NCI-H1436 treated with DMSO at 0.1 percent for 48 hours (cell line): ENCODE measurements at places on chromosomes 3 and 15.

- no peak for DNase-seq
Observed at GRCh38 chr3:37586280-37586679, 275.4 kb upstream of the CTDSPL start.

- no peak for DNase-seq
Observed at GRCh38 chr15:56806148-56806536, 72.8 kb upstream of the ZNF280D start.

- DNase-seq, result no peak
Observed at GRCh38 chr15:88725305-88726210, 77.7 kb upstream of the ACAN start.

DNA sequence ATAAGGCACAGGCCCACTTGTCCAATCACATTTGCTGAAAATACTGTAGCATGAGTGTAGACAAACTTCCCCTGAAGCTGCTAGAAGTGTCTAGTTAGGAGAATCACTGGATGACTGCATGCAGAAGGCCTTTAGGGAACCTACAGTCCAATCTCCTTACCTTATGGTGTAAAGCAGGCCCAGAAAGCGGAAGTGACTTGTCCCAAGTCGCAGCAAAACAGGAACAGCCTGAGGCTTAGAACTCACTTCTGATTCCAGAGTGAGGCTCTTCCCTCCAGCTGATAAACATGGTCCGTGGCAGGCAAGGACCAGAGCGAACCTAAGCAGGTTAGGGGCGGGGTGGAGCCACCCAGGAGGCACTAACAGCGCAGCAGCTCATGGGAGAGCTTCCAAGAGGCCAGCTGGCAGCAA is 2.5 kb downstream of the GRAMD2A start:
- no peak for DNase-seq

- DNase-seq, result no peak
Observed at GRCh38 chr3:123609063-123609462, 24.2 kb upstream of the HACD2 start.

DNA sequence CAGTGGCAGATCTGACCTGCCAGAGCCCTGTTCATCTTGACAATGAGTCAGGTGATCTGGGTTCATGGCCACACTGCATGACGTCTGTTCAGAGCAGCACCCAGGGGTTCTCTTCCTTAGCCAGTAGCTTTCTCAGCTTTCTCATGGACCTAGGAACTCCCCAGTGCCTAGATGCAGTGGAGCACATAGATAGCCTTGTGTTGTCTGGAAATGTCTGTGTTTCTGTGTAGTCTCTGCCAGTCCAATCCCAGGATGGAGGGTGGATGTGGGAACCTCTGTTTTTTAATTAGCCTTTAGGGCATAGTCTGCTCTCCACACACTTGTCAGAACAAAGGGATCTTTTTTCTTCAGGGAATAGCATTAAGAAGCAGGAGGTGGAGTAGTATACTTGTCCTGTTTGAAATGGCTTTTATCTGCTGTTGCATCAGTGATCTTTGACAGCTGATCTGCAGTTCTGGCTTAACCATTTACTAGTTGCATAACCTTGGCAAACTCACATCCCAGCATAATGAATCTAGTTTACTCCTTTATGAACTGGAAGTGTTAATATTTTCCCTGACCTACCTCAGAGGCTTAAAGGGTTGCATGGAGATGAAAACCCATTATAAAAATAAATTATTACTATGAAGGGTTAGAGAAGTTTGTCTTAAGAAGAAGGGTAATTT is 16.1 kb upstream of the CACNA1D start:
- DNase-seq, result no peak

GRCh38 chr3:147688868-147689267 is 279.7 kb downstream of the ZIC1 start:
- DNase-seq, result no peak

- no peak for DNase-seq
Observed at GRCh38 chr15:62904041-62904910, 138.3 kb upstream of the TPM1 start.

DNA sequence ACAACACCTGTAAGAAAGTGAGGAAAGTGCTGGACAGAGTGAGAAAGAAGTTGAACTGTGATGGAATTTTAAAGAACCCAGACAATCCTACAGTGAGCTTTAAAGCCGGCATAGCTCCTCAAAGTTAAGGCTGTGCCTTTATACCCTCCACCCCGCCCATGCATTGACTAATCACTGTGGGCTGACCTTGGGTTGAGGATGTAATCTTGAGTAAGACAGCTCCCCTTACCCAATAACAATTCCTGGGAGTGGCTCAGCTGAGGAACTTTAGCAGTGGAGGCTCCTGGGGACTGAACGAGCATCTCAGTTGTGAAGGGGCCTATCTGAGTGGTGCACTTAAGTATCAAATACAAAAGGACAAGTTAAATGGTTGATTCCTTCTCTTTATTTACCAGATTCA is 35.7 kb upstream of the ZNF770 start:
- no peak for DNase-seq

DNA sequence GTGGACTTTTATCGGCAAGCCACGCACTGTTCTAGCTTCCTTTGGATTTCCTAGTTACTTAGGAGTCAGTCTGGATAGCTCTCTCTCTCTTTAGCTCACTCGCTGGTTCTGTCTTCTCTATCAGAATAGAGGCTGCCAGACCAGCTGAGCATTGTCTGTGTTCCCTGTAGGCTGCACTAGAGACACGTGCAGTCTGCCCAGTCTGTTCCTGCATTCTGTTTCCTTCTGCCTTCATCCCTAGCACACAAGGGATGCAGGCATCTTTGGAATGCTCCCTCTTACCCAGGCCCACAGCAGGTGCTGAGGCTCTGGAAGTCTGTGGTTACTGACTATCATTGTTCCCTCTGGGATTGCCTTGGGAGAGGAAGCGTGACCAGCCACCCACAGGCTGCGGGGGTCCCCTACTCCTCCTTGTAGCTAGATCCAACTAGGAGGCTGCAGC is 322.8 kb downstream of the ZNF621 start:
- DNase-seq, result no peak

DNA sequence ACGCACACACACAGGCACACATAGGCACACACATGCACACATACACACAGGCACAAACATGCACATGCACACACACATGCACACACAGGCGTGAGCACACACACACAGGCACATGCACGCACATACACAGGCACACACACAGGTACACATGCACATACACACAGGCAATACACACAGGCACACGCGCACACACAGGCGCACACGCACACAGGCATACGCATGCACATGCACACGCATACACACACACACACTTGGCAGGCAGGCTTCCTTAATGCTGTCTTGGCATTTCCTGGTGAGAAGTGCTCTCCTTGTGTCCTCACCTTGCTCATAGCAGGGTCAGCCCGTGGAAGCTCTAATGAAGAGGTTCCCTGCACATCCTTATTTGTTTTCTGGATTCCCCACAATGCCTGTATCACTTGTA is 8.4 kb upstream of the SLCO2A1 start:
- DNase-seq, result no peak

DNA sequence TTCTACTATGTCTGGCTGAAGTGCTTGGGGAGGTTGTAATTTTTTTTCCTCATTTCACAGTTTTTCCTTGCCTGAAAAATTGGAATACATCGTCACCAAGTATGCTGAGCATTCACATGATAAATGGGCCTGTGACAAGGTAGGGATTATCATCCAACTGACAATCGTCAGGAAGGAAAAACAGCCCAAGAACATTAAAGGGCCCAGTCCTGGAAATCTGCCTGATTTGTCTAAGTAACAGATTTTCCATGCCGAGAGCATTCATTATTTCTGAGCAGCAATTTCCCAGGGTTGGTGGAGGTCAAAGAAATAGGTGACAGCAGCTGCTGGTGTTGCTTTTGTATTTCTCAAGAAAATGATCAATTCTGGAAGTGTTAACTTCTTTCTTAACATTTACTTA is 226.0 kb upstream of the CHRM5 start:
- DNase-seq, result no peak

GRCh38 chr3:10395196-10395595 is 74.3 kb upstream of the SEC13 start:
- no peak for DNase-seq

- no peak for DNase-seq
Observed at GRCh38 chr3:58952128-58952917, 97.5 kb downstream of the CFAP20DC start.

DNA sequence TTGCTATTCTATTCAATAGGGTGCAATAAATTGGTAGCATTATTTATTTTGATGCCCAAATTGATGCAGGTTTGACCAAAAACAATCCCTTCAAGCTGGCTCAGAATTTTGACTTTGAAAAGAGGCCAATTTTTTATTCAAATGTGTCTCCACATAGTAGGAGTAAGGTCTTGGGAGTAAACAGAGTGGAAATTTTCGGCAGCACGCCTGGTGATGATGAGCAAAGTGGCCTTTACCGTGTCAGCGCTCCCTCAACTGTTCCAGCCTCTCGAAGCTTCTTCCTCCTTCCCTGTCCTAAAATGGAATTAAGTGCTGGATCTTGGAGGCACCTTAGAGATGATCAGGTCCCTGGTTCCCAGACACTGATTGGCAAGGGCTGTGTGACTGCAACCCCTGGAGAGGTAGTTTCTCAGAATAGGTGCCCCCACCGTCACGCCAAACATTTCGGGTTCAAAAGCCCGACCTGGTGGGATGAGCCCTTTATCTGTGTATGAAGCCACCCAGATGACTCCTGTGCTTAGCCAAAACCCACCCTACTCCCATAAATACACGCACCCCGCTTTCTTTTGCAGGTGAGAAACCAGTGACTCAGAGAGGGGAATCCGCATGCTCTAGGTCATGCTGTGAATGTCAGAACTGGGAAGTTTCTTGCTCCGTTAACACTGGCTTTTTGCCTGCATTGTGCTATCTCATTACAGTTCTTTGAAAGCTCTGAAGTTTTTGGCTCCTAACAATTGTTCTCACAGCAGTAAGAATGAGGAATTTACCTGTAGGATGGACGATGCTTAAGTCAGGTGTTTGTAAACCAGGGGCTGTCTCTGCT is 89.1 kb downstream of the CRYGS start:
- no peak for DNase-seq

DNA sequence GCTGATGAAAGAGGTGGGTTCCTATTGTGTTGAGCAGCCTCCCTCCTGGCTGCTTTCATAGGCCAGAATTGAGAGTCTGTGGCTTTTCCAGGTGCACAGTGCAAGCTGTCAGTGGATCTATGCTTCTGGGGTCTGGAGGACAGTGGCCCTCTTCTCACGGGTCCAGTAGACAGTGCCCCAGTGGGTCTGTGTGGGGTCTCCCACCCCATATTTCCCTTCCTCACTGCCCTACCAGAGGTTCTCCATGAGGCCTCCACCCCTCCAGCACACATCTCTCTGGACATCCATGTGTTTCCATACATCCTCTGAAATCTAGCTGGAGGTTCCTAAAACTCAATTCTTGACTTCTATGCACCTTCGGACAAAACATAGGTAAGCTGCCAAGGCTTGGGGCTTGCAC is 201.2 kb downstream of the FAM43A start:
- no peak for DNase-seq

DNA sequence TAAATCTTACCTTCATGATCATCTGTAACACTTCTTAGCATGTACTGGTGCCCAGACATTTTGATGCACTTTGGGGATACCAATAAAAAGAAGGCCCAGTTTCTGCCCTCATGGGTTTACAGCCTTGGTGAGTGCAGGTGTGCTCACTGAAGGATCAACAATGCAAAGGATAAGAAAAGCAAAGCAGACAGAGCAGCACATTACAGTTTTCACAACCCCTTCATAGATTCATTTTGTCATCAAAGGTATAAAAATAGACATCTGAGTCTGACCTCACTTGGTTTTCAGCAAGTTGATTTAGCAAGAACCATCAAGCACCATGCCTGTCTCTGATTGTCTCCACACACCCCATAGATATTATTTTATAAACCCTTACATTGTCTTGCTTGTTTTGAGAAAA is 77.6 kb downstream of the BFSP2 start:
- no peak for DNase-seq

DNA sequence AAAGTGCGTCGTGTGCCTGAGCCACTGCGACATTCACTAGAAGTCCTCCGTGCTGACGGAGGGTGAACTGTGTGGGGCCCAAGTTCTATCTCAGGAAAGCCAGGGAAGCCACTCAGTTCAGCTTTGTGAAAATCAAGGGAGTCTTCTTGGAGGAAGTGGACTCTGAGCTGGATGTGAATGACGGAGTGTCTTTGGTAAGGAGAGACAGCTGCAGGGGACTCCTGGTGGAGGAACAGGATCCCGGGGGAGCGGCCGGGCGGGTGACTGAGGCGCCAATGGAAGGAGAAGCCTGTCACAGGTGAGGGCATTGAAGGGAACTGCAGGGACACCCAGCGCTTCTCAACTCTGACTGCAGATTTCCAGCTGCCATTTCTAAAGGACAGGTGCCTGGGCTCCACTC is 75.6 kb downstream of the APBA2 start:
- DNase-seq, result no peak

- no peak for DNase-seq
Observed at GRCh38 chr15:72916897-72917296, 133.3 kb upstream of the ADPGK start.

- DNase-seq, result no peak
Observed at GRCh38 chr3:178022599-178022998, 513.6 kb upstream of the KCNMB2 start.

DNA sequence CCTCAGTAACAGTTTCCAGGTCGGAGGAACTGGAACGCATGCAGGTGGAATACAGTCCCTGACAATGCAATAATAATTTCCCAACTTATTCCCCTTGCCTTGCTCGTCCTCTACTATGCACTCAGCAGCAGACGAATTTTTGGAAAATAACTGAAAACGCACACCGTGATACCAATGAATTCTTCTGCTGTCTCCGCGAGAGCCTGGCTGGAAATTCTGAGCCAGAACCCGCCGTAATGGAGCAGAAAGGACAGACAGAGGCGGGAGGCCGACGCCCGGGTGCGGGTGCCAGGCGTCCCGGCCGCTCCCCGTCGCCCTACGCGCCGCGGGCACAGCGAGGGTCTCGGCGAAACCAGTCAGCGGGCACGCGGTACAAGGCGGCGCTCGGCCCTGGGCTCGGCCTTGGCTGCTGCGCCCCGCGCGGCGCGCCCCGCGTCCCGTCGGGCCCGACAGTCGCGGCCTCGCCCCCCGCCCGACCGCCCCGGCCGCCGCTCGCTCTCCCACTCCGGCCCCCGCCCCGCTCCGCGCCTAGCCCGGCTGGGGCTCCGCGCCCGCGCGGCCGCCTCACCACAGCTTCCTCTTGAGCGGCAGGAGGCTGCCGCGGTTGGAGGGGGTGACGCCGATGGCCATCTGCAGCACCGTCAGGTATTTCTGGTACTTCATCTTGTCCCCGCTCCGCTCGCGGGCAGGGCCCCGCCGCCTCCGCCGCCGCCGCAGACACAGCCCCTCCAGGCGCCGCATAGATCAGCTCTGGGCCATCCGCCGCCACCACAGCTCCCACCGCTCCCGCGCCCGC is 114.5 kb upstream of the GOLGA8J start:
- no peak for DNase-seq

GRCh38 chr3:134236505-134237170 is 14.0 kb downstream of the RYK start:
- no peak for DNase-seq

- DNase-seq, result no peak
Observed at GRCh38 chr3:119604878-119605277, 7.2 kb downstream of the PLA1A start.
